ENCODE measurements at places on chromosomes 3 and 15.
A peak's percentile ranks its signal among the peaks of the same experiment; 100 is the strongest.

DNA sequence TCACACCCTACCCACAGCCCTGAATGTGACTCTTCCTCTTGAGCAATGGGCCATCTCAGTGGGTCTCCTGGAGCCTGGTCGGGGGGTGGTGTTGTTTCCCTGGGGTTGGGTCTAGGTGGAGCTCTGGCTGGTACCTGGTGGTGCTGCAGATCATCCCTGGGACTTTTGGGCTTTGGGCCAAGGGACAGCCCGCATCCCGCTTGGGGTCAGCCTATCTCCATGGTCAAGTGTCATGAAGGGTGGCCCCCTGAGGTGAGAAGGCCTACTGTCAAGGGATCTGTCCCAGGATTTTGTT, 202.0 kb downstream of the UBE3A start:
- DNase-seq, result no peak

GRCh38 chr3:57863380-57863779, 107.3 kb downstream of the SLMAP start:
- no peak for DNase-seq

DNA sequence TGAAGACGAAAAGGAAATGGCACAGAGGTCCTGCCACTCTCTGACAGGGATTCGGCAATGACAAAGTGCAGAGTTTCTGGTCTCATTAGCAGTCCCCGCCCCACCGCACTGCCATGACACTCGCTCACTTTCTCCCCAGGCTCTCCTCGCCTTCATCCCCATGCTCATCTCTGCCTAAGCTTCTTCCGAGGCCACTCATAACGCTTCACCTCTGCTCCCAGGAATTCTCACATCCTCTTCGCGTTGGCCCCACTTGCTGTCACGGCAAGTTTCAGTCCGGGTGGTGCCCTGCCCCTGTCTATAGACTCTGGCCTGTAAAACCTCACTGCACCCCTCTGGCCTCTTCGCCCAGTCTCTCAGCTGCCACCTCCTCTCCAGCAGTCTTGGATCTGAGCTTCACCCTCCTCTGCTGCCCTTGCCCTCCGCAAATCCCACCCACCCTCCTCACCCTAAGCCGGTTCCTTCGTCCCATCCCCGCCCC, 654 bp downstream of the RUBCN start:
- no peak for DNase-seq

GRCh38 chr3:60199306-60199705, 1051.9 kb downstream of the FHIT start:
- no peak for DNase-seq

DNA sequence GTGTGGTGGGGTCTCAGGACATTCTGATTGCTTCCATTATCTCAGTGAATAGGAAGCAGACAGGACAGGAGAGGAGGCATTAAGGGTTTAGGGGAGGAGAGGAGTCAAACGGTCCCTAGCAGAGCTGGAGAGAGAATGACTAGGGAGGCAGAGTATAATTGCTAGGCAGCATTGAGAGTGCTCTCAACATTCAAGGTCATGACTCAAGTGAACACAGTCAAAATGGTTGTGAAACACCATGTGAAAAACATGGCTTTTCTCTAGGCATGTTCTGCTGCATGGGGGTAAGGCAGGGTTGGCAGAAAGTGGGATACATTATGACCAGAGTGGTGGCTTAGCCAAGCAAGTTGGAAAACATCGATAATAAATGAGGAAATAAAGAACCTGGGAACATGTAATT, 19.5 kb upstream of the HRH1 start:
- no peak for DNase-seq

DNA sequence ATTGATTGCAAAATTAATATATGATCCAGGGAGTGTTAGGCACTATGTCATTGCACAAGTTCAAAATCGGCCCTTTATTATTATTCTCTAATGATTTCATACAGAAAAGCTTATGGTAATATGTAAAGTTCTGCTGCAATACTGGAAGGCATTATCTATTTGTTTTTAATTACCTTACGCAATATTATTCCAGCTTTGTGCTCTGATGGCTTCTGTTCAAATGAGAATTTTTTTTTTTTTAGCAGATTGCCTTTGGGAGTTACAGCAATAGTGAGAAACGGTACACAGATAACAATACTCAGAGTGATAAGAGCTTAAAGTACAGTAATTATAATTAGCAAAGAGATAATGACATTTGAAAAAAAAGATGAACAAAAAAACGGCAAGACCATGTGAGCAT, 602.2 kb upstream of the ALCAM start:
- DNase-seq, result no peak

DNA sequence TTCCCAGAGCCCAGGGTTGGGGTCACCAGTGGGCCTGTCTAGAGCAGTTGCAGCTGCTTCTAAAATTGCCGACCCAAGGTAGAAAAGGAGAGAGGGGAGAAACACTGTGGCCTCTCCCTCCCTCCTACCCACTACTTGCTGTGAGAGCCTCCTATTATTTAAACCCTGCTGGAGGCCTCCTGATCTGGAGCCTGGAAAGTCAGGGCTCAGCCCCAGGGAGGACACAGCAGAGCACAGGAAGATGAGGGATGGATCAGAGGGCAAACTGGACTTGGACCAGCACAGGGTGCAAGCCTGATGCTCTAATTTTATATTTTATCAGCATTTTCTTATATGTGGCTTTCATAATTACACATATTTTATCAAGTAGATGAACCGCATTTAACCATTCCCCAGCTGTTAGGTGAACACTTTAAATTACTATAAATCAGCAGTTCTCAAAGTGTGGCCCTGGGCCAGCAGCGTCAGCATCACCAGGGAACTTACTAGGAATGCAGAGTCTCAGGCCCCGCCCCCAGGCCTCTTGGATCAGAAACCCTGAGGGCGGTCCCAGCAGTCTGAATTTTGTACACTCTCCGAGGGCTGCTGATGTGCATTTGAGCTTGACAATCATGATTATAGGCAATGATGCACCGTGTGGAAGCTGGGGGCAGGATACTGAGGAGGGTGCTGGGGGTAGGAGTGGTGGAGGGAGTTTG, 26.7 kb downstream of the SMAD3 start:
- DNase-seq, result no peak

- no peak for DNase-seq
Observed at GRCh38 chr3:10798600-10799367, 17.2 kb upstream of the SLC6A11 start.

DNA sequence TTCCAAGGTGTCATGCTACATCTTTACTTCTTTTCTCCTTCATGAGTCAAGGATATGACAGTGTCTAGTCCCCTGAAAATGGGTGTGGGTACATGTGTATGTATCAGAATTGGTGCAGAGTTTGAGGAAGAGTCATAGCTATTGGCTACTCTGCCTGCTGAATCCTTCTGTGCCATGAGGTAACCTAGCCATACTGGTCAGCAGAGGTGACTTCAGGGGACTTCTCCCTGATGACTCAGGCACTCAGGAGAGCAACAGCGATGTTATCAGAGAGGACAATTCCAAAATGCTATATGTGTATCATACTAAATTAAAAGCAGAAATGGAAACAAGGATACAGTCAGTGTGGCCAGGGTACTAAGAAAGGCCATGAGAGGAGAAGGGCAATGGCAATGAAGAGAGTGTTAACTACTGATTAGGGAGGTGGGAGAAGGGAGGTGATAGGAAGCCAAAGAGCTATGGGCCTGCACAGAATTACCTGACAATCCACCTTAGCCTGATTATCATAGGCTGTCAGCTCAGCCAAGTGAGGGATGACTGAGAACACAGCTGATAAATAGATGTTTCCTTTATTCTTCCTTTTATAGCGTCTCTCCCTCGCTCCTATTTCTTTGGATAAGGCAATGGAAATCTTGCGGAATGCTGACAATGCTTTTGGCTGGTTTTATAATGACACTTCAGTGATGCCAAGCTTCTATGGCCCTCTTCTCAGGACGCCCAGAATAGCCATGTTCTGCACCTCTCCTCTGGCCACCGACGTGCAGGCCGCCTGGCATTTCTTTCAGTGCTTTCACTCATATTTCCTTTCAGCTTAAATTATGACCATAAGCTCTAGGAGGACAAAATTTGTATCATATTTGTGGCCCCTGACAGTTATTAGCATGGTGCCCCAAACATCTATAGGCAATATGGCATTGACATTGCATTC, 90.6 kb downstream of the FGF12 start:
- DNase-seq, result no peak

- DNase-seq, result no peak
Observed at GRCh38 chr3:101643861-101644613, 32.9 kb downstream of the ZBTB11 start.

DNA sequence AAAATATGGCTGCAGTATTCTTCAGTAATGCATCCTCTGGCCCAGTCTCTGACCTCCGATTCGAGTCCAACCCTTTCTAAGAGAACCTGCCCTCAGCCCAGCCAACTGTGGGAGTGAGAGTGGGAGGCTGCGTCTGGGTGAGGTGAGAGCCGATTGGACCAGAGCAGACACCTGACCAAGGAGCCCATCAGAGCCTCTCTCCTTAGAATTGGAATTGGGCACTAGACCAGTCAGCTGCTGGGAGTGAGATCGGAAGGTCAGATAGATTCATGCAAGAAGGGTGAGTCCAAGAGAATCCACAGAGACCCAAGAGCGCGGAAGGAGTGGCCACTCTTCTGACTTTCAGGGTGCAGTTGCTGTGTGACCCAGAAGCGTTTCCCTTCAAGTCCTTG, 10.2 kb downstream of the RASL12 start:
- DNase-seq, result no peak

DNA sequence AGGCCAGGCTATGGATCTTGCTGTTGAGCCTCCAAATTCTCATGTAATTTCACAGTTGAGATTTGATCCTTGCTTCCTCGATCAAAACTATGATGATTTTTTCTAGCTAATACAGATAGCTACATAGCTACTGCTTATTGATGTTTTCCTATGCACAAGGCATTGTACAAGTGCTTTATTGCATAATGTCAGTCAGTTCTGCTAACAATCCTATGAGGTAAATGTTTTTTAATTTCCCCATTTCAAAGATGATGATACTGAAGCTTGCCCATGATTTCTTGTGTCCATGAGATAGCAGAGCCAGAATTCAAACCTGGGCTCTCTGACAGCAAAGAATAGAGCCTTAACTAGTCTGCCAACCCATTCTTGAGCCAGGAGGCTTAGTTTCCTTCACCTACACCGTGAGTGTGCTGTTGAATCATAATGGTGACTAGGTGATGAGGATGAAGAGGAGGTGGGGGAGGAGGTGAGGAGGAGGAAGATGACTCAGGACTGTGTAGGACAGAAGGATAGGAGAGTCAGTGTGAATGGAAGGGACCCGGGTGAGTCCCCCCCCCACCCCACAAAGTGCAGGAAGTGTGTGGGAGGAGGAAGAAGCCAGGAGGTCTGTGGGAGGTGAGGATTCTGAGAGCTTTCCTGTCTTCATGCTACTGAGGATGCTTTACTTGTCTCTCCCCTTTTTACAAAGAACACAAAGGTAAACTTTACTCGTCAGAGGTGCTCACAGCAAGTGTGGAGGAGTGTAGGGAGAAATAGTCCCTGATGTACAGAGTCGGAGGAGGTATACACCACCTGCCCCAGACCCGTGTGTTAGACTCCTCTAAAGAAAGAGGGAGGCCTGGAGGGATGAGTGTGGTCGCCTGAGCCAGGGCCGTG, 3.6 kb downstream of the TAGLN3 start:
- DNase-seq, result no peak

DNA sequence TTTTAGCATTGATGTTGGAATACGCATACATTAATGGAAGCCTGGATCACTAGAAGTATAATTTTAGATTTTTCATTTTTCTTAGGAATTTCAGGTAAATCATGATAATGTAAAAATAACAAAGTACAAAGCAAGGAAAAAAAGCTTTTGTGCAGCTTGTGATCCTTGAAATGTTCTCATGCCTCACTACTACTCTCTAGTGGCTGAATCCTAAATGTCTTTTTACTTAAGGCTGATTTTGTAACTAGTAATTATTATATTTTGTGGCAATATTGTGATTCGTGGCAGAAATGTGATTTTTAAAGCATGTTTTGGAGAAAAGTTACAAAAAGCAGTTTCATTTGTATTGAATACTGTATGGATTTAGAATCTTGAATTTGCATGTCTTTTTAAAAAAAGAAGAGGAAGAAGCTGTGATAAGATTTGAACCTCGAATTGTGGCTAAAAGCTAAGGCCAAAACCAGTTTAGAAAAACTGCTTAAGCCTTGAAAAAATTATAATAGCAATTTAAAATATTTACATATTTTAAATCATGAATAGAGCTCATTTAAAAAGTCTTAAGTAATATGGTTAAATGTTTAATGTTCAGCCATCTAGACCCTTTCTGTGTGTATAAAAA, 39.0 kb downstream of the U2SURP start:
- no peak for DNase-seq

DNA sequence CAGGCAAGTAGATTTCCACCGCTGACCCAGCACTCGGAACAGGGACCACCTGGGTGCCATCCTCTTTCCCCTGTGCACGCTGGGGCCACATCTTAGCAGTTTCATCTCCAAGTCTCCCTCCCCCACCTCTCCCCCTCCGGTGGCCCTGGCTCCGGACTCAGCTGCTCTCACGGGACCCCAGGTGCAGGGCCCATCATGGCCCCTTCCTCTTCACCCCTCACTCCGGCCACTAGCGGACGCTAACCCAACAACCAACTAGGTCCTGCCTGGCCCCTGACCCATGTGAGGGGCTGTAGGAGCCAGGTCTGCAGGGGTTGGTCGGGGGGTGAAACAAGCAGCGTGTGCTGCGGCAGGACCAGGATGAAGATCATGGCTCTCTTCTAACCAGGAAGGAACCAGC, 31.3 kb upstream of the IQSEC1 start:
- DNase-seq, result no peak

- DNase-seq, result peak; percentile 9
Observed at GRCh38 chr15:65259367-65259797, 27.3 kb downstream of the PARP16 start.

DNA sequence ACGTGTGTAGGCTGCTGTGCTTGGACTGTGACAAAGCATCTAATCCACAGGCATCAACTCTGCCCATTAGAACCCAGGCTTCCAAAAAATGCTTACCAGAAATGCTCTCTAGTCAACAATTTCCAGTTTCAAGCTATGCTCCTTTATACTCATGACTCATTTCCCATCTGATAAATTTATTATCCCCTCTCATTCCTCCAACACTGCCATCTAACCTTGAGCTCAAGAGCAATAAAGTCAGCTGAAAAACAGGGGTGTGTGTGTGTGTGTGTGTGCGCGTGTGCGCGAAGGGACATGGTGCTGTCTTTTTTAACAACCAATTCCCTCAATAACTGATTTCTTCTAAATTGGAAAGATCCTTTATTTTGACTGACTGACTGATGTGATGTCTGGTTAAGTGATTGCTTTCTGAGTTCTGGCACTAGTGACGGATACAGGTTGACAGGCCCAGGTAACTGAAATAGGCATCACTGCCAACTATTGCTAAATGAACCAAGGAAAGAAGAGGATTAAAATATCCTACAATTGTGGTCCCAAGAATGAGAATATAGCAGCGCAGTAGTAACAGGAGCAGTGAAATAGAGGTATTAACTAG, 405.5 kb downstream of the ZNF385D start:
- no peak for DNase-seq

DNA sequence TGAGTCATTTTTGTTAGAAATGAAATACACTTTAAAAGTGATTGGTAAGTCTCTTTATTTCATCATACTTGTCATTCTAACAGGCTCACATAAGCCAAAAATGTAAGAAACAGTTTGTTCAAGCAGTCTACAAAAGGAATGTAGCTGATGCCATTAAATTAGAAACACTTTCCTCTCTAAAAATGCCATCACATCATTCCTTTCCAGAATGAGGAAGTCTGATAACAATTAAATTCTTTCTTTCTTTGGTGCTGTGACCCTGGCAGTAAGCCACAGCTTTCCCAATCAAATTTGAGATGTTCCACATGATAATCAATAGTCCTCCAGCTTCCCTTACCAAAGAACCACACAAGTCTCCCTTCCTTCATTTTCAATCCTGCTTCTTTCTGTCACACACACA, 9.4 kb upstream of the P2RY1 start:
- no peak for DNase-seq

GRCh38 chr15:66109826-66110225, 143.7 kb downstream of the MEGF11 start:
- DNase-seq, result no peak
